ENCODE measurements at places on chromosomes 12 and 14. TPM values are rescaled to one million over a fixed set of nuclear protein-coding genes. Genes with fewer than 3 reads are reported as not detected.

Gene FAM186B
- total RNA-seq = not detected

Gene WNT1
- not detected for total RNA-seq

Gene NGB
- 4.9 TPM for total RNA-seq

Gene BHLHE41
- 0.74 TPM for total RNA-seq

Gene MYRFL
- under 0.01 TPM for total RNA-seq

Gene DCD
- not detected for total RNA-seq

Gene MMP19
- total RNA-seq = not detected

Gene CPNE8
- 36.1 TPM for total RNA-seq

Gene KRT80
- total RNA-seq = under 0.01 TPM

Gene IL26
- not detected for total RNA-seq

Gene TAS2R8
- 0.49 TPM for total RNA-seq

Gene APOLD1
- 31.2 TPM for total RNA-seq

Gene TAS2R19
- total RNA-seq = 11.3 TPM

Gene GRIN2B
- total RNA-seq = 142 TPM

Gene ARHGEF40
- 15.0 TPM for total RNA-seq

Gene MDP1
- total RNA-seq = 11.6 TPM

Gene DUSP6
- 23.4 TPM for total RNA-seq

Gene TMED8
- total RNA-seq = 20.9 TPM

Gene KLHDC1
- 14.0 TPM for total RNA-seq

Gene NT5DC3
- 21.9 TPM for total RNA-seq

Gene ACSM4
- not detected for total RNA-seq

Gene CIT
- total RNA-seq = 9.3 TPM

Gene SLC35F4
- 1.2 TPM for total RNA-seq

Gene PTCSC3
- not detected for total RNA-seq

Gene CCDC196
- total RNA-seq = not detected

Gene CMA1
- not detected for total RNA-seq

Gene STAC3
- 0.25 TPM for total RNA-seq

Gene ALX1
- not detected for total RNA-seq

Gene TAS2R14
- total RNA-seq = 9.8 TPM

Gene EGLN3
- 9.6 TPM for total RNA-seq

Gene CRIP2
- 94.9 TPM for total RNA-seq

Gene CLEC4A
- total RNA-seq = 0.25 TPM

Gene GALNT6
- 0.49 TPM for total RNA-seq

Gene VSX2
- total RNA-seq = not detected

Gene MYBPC1
- 2.2 TPM for total RNA-seq

Gene GDF11
- 8.6 TPM for total RNA-seq

Gene FGF23
- total RNA-seq = not detected

Gene AMIGO2
- 6.9 TPM for total RNA-seq

Gene MSI1
- 8.9 TPM for total RNA-seq

Gene JPH4
- total RNA-seq = 40.1 TPM

Gene CLEC4D
- total RNA-seq = not detected

Gene RPS26
- 60.0 TPM for total RNA-seq

Gene COX8C
- not detected for total RNA-seq

Gene RIPK3
- total RNA-seq = 0.25 TPM

Gene SRRM4
- total RNA-seq = 13.8 TPM

Gene OLR1
- total RNA-seq = 2.7 TPM

Gene LRRK2
- 7.6 TPM for total RNA-seq

Gene MANSC1
- total RNA-seq = 2.5 TPM

Gene LRIG3
- total RNA-seq = 12.3 TPM

Gene MORN3
- total RNA-seq = 4.4 TPM

Gene DIO2
- 27.0 TPM for total RNA-seq

Gene SLC4A8
- 35.2 TPM for total RNA-seq

Gene GPX2
- total RNA-seq = not detected

Gene NXPH4
- 1.7 TPM for total RNA-seq

Gene CSRP2
- total RNA-seq = 359 TPM

Gene CCDC177
- total RNA-seq = 4.2 TPM
